ENCODE measurements at places on chromosomes 13 and 19.

DNA sequence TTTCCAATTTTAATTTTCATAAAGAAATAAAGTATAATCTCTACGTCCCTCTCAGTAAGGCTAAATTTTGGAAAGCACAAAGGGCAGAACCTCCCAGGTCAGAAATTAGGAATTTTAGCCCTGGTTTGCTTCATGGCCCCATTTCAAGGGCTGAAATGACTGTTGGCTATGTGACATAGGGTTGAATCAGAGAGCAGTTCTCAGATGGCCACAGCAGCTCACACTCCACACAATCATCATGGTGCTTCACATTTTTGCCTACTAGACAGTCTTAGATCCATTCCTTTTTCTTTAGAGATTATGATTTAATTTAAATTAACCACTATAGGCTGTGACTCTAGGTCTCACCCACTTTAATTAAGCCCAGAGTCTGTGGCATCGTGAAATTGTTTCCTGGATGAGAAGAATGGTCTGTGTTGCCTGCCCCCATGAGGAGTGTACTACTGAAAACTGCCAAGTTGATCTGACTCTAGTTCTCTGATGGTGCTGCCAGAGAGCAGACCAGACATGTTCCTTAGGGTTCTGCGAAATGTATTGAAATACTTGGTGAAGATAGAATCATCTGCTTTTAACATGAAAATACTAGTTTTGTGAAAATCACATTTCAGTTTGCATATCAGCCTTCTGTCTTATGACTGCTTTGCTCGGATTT, 57.4 kb downstream of the ESD start:
- DNase-seq = no peak
- peaks cover 3% of the 10 kb centered on the region for H3K36me3 ChIP-seq
- H3K27ac ChIP-seq = no peak overlapping the region
- no peak overlapping the region for H3K4me3 ChIP-seq

- peaks cover 20% of the 10 kb centered on the region for H3K4me1 ChIP-seq
- DNase-seq = no peak
- no peaks in the 10 kb centered on the region for H3K36me3 ChIP-seq
- no peak overlapping the region for H3K27ac ChIP-seq
- no peak overlapping the region for H3K4me3 ChIP-seq
These were observed 13.0 kb downstream of the LRFN3 start for GRCh38 chr19:35949131-35949530.

DNA sequence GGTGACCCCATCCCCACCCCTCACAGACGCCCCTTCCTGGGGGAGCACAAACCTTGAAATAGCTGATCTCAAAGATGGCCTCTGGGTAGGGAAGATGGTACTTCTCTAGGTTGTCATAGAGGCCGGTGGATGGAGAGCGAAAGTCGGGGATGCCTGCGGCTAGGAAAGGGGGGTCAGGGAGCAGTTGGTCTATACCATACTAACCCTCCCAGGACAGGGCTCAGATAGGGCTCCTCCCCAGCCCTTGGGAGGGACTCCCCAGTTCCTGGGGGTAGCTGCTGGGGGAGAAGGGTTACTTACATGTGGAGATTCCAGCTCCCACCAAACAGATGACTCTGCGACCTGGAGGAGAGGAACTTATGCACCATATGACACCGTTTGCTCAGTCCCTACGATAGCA, 9.6 kb downstream of the SIRT2 start:
- H3K4me1 ChIP-seq = peaks cover 5% of the 10 kb centered on the region
- peaks cover 24% of the 10 kb centered on the region for H3K36me3 ChIP-seq
- H3K27me3 ChIP-seq = no peaks in the 10 kb centered on the region
- no peak overlapping the region for H3K27ac ChIP-seq
- H3K4me3 ChIP-seq = no peak overlapping the region

GRCh38 chr13:39406688-39407087, 196.3 kb downstream of the LHFPL6 start:
- H3K27ac ChIP-seq = no peak overlapping the region
- H3K4me1 ChIP-seq = no peaks in the 10 kb centered on the region
- DNase-seq = no peak
- no peak overlapping the region for H3K4me3 ChIP-seq

- H3K27ac ChIP-seq = no peak overlapping the region
- H3K27me3 ChIP-seq = peaks cover 4% of the 10 kb centered on the region
- H3K4me1 ChIP-seq = peaks cover 4% of the 10 kb centered on the region
- H3K4me3 ChIP-seq = no peak overlapping the region
These were observed 3.9 kb upstream of the KLK15 start for GRCh38 chr19:50837300-50837699.

- no peaks in the 10 kb centered on the region for H3K4me1 ChIP-seq
- H3K27ac ChIP-seq = no peak overlapping the region
- H3K36me3 ChIP-seq = no peaks in the 10 kb centered on the region
These were observed 79.1 kb downstream of the STARD13 start for GRCh38 chr13:33206425-33206824.

GRCh38 chr13:110984381-110984780, 69.5 kb upstream of the ANKRD10 start:
- no peak for DNase-seq
- no peaks in the 10 kb centered on the region for H3K36me3 ChIP-seq
- peaks cover 4% of the 10 kb centered on the region for H3K27me3 ChIP-seq
- H3K4me1 ChIP-seq = no peaks in the 10 kb centered on the region
- no peak overlapping the region for H3K4me3 ChIP-seq

- no peaks in the 10 kb centered on the region for H3K4me1 ChIP-seq
- H3K36me3 ChIP-seq = no peaks in the 10 kb centered on the region
- peaks cover 8% of the 10 kb centered on the region for H3K27me3 ChIP-seq
- no peak overlapping the region for H3K27ac ChIP-seq
These were observed 6.9 kb upstream of the CEACAM5 start for GRCh38 chr19:41701401-41702075.

DNA sequence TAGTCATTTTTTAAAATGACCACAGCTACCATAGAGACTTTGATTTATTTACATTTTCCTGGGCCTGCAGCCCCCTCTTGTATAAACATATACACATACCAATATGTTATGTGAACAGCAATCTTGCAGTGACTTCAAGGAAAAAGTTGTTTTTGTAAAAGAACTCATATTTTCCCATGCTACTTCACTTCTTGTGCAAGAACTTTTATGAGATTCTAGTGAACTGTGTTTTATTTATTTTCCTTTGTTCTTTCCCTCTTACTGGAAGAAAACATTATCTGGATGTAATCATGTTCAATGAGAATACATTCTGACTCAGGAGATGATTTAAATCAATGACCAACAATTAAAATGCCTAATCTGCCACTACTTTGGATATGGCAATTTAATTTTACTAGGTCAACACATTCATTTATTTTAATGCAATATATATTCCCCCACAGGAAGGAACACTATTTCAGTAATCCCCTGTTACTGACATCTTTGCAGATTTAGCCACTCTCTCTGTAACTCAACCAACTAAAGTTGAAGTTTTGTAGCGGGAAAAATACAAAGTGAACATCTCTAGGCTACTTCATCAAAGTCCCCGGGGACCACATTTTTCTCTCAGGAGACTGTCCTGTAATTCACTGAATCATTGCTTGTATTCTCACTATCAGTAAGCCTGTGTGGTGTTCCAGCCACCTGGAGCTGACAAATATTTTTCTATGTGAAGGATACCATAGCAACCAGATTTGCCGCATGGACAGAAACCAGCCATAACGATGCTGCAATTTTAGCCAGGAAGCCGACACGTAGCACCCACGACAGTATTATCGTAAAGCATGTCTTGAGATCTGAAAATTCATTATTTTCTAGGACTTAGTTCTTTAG, 90.5 kb downstream of the STARD13 start:
- no peaks in the 10 kb centered on the region for H3K27me3 ChIP-seq

DNA sequence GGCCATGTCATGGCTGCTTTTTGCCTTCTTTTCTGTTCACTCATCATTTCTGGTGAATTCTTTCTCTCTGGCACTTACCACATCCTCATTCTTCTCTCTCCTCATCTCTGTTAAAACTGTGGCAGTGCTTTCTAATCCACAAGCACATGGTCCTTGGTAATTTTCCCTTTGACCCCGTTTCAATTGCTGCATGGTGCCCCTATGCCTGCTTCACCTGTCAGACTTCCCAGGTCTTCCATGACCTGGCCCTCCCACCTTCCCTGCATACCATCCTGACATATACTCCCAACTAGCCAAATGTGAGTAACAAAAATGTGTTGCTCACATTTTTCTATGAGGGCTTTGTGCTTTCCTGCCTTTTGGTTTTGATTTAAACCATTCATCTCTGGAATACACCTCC, 286.5 kb downstream of the MTUS2 start:
- H3K27me3 ChIP-seq = no peaks in the 10 kb centered on the region
- no peaks in the 10 kb centered on the region for H3K36me3 ChIP-seq

DNA sequence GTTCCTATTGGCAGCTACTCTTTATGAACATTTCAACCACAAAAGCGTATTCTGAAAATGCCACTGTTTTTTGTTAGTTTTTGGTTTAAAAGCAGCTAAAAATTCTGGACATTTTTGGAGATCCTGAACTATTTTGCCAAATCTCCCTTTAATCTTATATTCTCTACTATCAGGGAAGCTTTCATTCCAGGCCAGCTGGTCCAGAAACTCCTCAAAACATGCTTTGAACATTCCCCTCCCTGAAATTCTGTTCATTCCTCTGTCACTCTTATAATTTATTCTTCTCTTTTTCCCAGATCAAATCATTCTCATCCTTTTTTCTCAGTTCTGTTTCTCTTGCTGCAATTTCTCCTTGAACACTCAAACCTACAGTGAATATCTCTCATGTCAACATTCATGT, 790.9 kb upstream of the ARGLU1 start:
- H3K27me3 ChIP-seq = no peaks in the 10 kb centered on the region
- no peaks in the 10 kb centered on the region for H3K36me3 ChIP-seq
- no peak overlapping the region for H3K4me3 ChIP-seq
- H3K4me1 ChIP-seq = no peaks in the 10 kb centered on the region
- H3K27ac ChIP-seq = no peak overlapping the region

- no peak for DNase-seq
- no peak overlapping the region for H3K4me3 ChIP-seq
- no peaks in the 10 kb centered on the region for H3K36me3 ChIP-seq
- H3K27ac ChIP-seq = no peak overlapping the region
These were observed 751.7 kb downstream of the DACH1 start for GRCh38 chr13:71115301-71115700.

DNA sequence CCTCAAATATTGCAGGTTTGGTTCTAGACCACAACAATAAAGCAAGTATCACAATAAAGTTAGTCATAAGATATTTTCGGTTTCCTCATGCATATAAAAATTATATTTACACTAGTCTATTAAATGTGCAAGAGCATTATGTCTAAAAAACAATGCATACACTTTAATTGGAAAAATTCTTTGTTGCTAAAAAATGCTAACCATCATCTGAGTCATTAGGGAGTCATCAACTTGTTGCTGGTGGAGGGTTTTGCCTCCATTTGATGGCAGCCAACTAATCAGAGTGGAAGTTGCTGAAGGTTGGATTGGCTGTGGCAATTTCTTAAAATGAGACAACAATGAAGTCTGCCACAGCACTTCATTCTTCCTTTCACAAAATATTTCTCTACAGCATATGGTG, 422.3 kb upstream of the GPC6 start:
- no peak for DNase-seq
- no peak overlapping the region for H3K27ac ChIP-seq
- no peaks in the 10 kb centered on the region for H3K36me3 ChIP-seq
- no peaks in the 10 kb centered on the region for H3K4me1 ChIP-seq
- H3K4me3 ChIP-seq = no peak overlapping the region

GRCh38 chr19:54197121-54197520, 3.5 kb upstream of the RPS9 start:
- no peak for DNase-seq
- H3K27ac ChIP-seq = no peak overlapping the region
- H3K27me3 ChIP-seq = no peaks in the 10 kb centered on the region
- peaks cover 11% of the 10 kb centered on the region for H3K4me1 ChIP-seq
